ENCODE measurements at places on chromosomes 11 and 22. TPM values are rescaled to one million over a fixed set of nuclear protein-coding genes. Genes with fewer than 3 reads are reported as not detected.

DNA sequence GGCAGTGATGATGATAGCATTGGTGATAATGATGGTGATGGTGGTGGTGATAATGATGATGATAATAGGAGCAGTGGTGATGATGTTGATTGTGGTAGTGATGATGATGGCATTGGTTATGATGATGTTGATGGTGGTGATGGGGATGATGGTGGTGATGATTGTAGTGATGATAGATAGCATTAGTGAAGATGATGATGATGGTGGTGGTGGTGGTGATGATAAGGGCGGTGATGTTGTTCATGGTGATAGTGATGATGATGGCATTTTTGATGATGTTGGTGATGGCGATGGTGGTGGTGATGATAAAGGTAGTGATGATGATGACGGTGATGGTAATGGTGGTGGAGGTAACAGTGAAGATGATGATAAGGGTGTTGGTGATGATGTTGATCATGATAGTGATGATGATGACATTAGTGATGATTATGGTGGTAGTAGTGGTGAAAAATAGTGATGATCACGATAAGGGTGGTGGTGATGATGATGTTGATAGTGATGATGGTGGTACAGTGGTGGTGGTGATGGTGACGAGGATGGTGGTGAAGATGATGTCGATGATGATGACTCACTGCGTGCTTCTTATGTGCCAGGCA, 93.0 kb downstream of the MPPED1 start:
- no peak for DNase-seq

GRCh38 chr11:72124046-72124445, 11.5 kb upstream of the FOLR3 start:
- DNase-seq, result no peak

DNA sequence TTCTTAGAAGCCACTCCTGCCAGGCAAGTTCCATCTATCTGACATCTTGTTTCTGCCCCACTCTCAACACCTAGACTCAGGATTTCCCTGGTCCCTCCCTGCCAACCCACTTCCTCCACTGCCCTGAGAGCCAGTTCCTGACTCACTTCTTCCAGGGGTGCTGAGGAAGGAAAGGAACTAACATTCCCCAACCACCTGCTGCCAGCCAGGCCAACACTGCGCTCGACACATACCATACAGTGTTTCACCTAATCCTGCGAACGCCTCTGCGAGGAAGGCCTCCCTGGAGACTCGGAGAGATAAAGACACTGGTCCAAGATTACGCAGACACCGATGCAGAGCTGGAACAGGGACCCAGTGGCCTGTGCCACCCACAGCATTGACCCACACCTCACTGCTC, 40.2 kb downstream of the MICAL3 start:
- DNase-seq, result no peak

GRCh38 chr11:116691771-116692177, 81.0 kb downstream of the BUD13 start:
- peak; percentile 26 for DNase-seq

- peak; percentile 32 for DNase-seq
Measured at GRCh38 chr22:42930810-42931420, 73.8 kb upstream of the ARFGAP3 start.

The SYT12 gene
- not detected for total RNA-seq

The KRTAP5-2 gene
- not detected for total RNA-seq

Measured in fibroblast of the aortic adventitia (primary cell).